Naive thymus-derived CD8-positive, alpha-beta T cell (primary cell): ENCODE measurements at places on chromosomes 3 and 15. TPM values are rescaled to one million over a fixed set of nuclear protein-coding genes. Genes with fewer than 3 reads are reported as not detected.

DNA sequence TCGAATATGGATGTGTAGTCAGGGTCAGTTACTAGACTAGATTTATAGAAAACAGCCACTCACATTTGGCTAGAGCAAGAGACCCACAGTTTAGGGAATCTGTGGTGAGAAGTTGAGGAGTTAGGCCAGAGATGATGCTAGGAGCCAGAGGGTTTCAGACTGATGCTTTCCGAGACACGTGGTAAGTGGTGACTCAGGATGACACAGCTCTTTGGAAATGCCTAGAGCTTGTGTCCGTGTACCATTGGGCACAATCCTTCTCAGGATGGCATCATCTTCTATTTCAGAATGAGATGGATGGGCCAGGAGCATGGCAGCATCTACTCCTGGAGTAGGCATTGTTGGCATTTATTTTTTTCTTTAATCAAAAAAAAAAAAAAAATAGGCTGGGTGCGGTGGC, 28.5 kb downstream of the PTPRG start:
- peaks cover 2% of the 10 kb centered on the region for H3K27me3 ChIP-seq
- H3K36me3 ChIP-seq = no peaks in the 10 kb centered on the region
- no peaks in the 10 kb centered on the region for H3K4me1 ChIP-seq
- no peak for DNase-seq

GRCh38 chr3:105827959-105828358, 40.9 kb downstream of the CBLB start:
- DNase-seq = no peak
- H3K4me3 ChIP-seq = no peak overlapping the region
- peaks cover 83% of the 10 kb centered on the region for H3K4me1 ChIP-seq

DNA sequence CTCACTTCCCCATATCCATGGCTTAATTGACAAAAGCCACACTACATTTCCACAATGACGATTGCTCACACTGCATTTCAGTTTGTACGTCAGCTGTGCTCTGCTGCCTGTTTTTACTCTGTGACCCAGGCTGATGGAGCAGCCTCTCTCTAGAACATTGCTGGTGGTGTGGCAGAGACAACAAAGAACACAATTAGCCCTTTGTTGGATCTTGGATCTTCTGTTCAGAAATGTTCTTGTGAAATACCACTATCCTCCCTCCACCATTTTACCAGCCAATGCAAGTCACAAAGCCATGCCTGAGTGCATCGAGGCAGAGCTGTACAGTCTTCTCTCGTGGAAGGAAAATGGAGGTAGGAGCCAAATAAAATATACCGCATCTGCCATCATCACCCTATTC, 56.9 kb upstream of the TBC1D5 start:
- H3K4me1 ChIP-seq = peaks cover 7% of the 10 kb centered on the region
- H3K36me3 ChIP-seq = no peaks in the 10 kb centered on the region
- H3K27ac ChIP-seq = no peak overlapping the region

DNA sequence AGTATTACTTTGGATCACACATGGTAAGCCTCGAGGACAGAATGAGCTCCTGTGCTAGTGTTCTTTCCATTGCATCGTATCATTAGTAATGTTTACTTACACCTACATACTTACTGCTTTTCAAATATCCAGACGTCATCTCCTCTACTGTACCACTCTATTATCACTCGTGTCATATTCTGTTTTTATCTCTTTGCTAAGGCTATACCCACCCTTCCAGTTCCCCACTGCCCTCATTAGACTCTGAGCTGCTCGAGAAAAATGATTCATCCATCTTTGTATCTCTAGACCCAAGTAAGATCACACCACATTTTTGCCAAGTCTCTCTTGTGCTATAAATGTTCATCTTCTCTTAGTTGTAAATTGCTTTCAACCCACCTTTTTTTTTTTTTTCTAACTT, 245.7 kb downstream of the TIGIT start:
- H3K4me3 ChIP-seq = no peak overlapping the region
- H3K4me1 ChIP-seq = peaks cover 15% of the 10 kb centered on the region
- H3K27me3 ChIP-seq = no peaks in the 10 kb centered on the region
- no peak for DNase-seq

The C2CD4A gene
- not detected for total RNA-seq

The GOLGA8A gene
- total RNA-seq = 250 TPM
